ENCODE measurements at places on chromosomes 5 and 9. TPM values are rescaled to one million over a fixed set of nuclear protein-coding genes. Genes with fewer than 3 reads are reported as not detected.

Gene OR1L1
- total RNA-seq: not detected

Gene ZFP37
- 2.9 TPM for total RNA-seq

Gene NEURL1B
- total RNA-seq: 17.0 TPM

Gene LCN2
- not detected for total RNA-seq

Gene OTP
- not detected for total RNA-seq

Gene BARX1
- total RNA-seq: not detected

Gene CYLC2
- not detected for total RNA-seq

Gene TEX48
- total RNA-seq: not detected

Gene MZB1
- not detected for total RNA-seq

Gene DPYSL3
- total RNA-seq: 34.4 TPM

Gene TRIM7
- total RNA-seq: 5.4 TPM

Gene NSG2
- total RNA-seq: not detected

Gene CER1
- total RNA-seq: not detected

Gene SIT1
- 1.3 TPM for total RNA-seq

Gene SPINK13
- total RNA-seq: not detected

Gene PCDHA8
- total RNA-seq: 0.98 TPM

Gene MEGF10
- total RNA-seq: 0.48 TPM

Gene TYRP1
- not detected for total RNA-seq

Gene SCGB3A2
- not detected for total RNA-seq

Gene TAF11L3
- total RNA-seq: not detected

Gene SLC24A2
- not detected for total RNA-seq

Gene YIPF5
- total RNA-seq: 49.9 TPM

Gene CHMP5
- total RNA-seq: 65.5 TPM

Data from breast epithelium (tissue), 4 donors.